Inflammatory macrophage treated with lipopolysaccharide for 4 hours (primary cell): ENCODE measurements at places on chromosomes 2 and 18.

DNA sequence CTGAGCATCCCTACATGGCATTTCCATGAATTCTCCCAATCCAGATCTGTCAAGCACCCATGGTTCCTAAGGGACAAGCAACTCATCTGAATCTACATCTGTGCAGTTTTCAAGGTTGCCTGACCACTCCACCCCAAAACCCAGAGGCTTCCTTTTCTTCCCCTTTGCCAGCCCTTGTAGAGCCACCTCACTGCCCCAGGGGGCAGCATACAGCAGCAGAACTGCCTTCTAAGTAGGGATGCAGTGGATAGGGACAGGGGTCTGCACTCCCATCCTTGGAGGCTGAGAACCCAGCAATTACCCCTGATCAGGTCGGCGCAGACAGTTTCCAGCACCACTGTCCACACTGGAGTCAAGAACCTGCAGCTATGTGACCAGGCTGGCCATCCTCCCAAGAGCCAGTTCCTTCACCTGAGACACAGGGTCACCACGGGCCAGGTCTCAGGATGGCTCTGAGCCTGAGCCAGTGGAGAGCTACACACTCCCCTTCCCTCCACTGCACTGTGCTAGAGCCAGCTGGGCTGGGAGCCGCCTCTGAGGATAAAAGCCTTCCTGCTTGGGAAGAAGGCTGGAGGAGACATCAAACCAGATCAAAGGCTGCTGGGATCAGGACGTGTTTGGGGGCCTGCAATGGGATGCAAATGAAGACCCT lies 283.1 kb downstream of the CELF4 start:
- no peak for DNase-seq

GRCh38 chr18:44792456-44793061 lies 111.9 kb downstream of the SETBP1 start:
- DNase-seq = no peak

DNA sequence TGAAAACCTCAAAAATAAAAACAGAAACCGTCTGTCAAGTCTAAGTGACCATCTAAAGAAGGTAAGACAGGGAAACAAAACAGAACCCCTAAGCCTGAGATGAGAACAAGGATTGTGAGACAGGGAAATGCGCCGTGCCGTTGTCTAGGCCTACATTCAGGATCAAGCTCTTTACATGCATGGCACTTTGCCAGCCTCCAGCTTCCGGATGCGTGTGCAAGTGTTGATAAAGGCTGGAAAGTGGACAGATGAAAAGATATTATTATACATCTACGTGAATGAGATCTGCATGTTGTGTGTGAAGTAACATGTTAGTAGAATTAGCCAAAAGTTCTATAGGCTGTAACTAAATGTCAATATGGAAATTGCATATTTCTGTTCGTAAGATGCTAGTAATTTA lies 28.6 kb upstream of the TMEM87B start:
- DNase-seq = no peak

- no peak for DNase-seq
Observed at GRCh38 chr2:139773720-139774277, 993.6 kb upstream of the NXPH2 start.
